ENCODE measurements at places on chromosomes 3 and 15. TPM values are rescaled to one million over a fixed set of nuclear protein-coding genes. Genes with fewer than 3 reads are reported as not detected.

BLOC1S6 gene
- total RNA-seq = 23.5 TPM

DNA sequence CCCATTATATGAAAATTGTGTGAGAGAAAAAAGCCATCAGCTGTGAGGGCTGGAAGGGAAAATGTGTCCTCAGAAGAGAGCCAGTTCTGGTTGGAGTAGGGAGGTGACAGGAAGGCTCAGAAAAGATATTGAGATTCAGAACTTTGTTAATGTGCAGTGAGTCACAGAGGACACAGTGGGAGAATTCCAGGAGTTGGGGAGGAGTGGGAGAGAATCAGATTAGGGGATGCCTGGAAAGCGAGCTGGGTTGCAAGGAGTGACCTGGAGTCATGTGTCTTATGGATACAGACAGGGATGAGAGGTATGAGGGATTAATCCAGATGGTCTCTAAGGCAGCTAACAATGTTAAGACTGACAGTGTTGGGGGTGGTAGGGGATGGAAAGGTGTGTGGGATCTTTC is 67.5 kb downstream of the CHST2 start:
- no peak for DNase-seq

C3orf80 gene
- 2.5 TPM for total RNA-seq

DNA sequence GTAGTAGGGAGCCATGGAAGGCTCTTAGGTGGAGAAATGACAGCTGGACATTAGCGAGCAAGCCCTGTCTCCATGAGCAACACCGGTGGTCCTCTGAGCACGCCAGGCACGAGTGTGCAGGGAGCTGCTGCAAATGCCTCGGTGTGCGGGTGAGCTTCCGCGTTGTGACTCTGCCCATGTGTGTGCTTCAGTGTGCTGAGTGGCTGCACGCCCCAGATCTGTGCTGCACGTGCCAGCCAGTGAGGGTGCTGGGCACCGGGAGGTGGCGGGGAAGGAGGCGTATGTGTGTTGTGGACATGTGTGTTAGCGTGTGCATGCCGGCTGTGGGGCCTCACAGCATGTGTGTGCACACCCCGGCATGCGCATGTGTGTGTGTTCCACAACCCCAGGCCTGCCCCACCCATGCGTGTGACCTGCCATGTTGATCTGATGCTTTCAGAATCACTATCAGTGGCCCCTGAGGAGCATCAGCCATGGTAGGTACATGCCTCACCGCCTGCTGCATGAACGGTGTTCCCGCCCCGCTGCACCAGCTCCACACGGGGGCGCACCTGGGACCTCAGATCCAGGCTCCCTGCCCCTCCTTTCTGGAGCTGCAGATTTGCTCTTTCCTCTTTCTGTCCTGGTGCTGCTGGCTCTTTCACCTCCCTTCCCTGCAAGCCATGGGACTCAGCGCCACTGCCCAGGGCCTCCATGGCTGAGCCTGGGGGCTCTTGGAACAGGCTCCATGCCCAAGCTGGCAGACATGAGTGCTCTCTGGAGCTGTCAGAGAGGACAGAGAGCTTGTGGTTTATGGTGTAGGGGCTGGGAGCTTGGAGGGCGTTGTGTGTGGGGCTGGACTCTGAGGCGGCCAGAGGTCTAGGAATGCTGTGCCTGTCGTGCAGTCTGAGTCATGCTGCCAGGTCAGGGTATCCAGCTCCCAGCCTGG is 169.4 kb downstream of the TBC1D2B start:
- peak; percentile 84 for DNase-seq

GRCh38 chr15:52220937-52221660 is 29.9 kb upstream of the GNB5 start:
- DNase-seq = no peak

- DNase-seq = no peak
Measured at GRCh38 chr3:161474741-161475140, 21.9 kb upstream of the OTOL1 start.

P2RY14 gene
- 0.60 TPM for total RNA-seq

DNA sequence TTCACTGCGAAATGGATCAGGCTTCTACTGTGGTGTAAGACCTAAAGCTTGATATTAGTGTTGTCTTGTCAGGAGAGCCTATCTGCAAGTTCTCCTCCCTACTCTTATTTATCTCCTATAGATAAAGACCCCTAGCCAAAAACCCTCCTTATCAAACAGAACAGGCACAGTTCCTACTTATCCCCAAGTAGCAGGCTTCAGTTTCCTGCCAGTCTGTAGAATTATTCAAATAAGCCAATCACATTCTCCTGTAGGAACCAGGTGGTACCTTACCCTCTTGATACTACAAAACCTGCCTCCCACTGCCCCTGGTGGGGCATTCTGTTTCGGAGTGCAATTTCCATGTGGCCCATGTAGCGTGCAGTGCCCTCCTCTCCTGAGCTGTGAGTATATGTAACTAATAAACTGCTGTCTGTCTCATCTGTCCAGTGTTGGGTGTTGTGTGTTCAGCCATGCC is 28.7 kb downstream of the HDGFL3 start:
- no peak for DNase-seq

GRCh38 chr15:51844747-51845426 is 15.4 kb downstream of the TMOD3 start:
- DNase-seq = no peak

- peak; percentile 26 for DNase-seq
Measured at GRCh38 chr3:113275929-113276750, 64.8 kb downstream of the BOC start.

- DNase-seq = peak; percentile 83
Measured at GRCh38 chr3:67642734-67643133, 11.7 kb downstream of the SUCLG2 start.

DNA sequence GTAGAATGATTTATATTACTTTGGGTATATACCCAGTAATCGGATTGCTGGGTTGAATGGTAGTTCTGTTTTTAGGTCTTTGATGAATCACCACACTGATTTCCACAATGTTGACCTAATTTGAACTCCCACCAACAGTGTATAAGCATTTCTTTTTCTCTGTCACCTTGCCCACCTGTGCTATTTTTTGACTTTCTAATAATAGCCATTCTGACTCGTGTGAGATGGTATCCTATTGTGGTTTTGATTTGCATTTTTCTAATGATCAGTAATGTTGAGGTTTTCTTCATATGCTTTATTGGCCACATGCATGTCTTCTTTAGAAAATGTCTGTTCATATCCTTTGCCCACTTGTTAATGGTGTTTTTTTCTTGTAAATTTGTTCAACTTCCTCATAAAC is 340.8 kb downstream of the PLOD2 start:
- no peak for DNase-seq

GRCh38 chr3:140292170-140292569 is 357.2 kb downstream of the CLSTN2 start:
- DNase-seq = no peak

GRCh38 chr3:140695361-140696061 is 17.6 kb downstream of the TRIM42 start:
- DNase-seq = no peak

DNA sequence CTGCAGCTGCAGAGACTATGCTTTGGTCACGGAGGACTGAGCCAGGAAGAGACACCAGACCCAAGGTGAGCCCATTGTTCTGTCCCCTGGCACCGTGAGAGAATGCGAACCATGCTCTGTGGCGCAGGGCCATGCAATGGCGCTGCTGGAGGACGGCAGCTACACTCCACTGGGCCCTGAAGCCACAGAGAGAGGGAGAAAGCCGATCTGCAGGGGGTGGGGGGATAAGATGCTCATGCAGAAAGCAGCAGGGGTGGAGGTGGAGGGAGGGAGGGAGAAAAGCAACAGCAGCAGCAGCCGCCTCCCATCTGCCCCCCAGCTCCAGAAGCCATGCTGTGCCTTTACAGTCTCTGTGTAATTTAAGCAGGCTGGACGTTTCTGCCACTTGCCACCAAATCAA is 5.3 kb downstream of the BDH1 start:
- DNase-seq = no peak

RETNLB gene
- total RNA-seq = 62.7 TPM

GRCh38 chr3:64379221-64379620 is 154.0 kb upstream of the PRICKLE2 start:
- no peak for DNase-seq

EPHB3 gene
- 4.1 TPM for total RNA-seq

MOBP gene
- total RNA-seq = not detected

CLDN18 gene
- not detected for total RNA-seq

GRCh38 chr15:65085990-65086679 is 9.6 kb downstream of the KBTBD13 start:
- peak; percentile 57 for DNase-seq

DNA sequence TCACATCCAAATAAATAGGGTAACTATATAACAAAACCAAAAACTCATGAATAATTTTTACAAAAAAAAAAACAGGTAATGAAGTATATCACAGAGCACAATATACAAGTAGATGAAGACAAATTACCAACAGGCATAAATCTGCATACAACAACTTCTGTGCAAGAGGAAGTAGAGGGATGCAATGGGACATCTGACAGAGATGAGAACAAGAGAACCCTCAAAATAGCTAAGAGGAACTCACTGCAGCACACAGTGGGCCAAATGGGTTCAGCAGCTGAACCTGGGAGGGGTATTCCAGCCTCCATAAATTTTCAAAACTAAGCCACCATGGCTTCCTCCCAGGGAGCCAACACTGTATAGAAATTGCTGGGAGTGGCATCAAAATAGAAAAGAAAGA is 9.6 kb upstream of the BTLA start:
- no peak for DNase-seq

GRCh38 chr3:170907637-170908234 is 701 bp downstream of the EIF5A2 start:
- DNase-seq = no peak

DNA sequence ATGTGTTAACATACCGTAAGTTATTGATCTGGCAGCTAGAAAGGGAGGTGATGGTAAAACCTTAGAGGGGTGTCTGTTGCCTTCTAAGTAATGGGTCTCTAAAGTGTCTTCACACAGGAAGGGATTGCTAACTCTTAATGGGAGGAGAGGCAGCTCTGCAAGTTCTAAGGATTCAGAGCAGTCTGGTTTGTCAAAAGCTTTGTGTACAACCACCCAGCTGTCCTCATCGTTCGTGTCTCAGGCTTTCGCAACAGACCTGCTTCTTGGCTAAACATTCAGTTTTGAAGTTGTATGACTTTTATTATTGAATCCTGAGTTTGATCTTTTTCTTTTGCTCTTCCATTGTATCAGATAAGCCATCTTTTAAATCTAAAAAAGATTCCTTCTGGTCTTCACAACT is 404.9 kb downstream of the SQOR start:
- DNase-seq = no peak

TBC1D5 gene
- 50.7 TPM for total RNA-seq

ITPKA gene
- 161 TPM for total RNA-seq
